ENCODE measurements at places on chromosomes 3 and 15.

- DNase-seq, result no peak
Measured at GRCh38 chr15:59329570-59330350, 42.9 kb downstream of the MYO1E start.

DNA sequence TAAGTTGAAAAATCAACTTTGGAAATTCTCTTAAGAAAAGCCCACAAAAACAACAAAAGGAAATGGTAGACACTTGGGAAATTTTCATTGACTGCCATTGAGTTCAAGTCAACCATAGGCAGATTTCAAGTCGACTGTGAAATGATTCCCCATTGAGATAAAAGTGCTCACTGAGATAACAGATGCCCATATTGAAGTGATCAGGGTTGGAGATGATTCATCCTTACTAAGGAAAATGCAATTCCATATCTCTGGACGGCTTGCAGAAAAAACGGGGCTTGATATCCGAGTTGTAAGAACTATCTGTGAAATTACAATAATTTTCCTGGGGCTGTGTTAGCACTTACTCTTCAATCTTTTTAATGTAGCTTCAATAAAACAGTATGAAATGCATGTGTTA lies 373.1 kb upstream of the THRB start:
- no peak for DNase-seq

GRCh38 chr3:12345141-12345561 lies 56.3 kb downstream of the PPARG start:
- DNase-seq, result no peak

GRCh38 chr15:70023064-70023768 lies 74.5 kb downstream of the TLE3 start:
- DNase-seq, result peak; percentile 49

DNA sequence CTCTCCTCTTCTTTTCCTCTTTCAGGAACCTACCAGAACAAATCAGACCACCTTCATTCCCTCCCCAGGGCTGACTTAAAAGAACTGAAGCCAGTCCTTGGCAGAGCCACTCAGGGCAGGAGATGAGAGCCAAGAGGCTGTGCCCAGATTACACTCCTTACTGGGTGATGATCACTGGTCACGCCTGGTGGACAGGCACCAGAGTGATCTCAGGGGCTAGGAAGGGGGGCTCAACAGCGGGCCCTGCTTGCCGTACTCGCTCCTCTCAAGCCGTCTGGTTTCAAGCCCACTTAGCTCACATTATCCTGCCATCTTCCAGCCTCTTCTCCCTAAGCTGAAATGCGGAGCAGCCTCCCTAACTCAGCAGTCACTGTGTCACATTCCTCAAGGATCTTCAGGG lies 1.7 kb upstream of the FAH start:
- no peak for DNase-seq

DNA sequence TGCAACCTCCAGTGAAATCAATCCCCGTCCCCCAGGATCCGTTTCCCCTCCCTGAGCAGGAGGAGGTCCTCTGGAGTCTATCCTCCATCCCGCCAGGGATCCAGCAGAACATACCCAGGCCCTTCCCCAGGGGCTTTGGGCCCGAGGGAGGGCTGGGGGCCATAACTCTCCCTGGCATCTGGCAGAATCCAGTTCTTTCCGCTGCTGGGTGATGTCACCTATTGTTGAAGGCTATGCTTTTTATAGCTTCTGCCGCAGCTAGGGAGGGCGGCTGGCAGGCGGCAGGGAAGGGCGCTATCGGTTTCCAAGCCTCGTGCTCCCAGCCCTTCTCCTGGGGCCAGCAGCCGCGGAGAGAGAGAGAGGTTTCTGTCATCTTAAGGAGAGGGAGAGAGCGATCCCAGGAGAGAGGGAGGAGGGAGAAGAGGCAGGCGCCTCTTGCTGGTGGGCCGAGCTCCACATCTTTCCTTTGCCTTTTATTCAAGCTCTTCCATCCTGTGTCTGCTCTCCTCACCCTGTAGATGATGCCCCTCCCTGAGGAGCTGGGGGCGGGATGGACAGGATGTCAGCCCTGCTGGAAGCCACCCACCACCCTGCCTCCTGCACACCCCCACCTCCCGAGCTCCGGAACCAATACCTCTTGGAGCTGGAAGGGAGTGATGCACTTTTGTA lies 120.1 kb downstream of the ANP32A start:
- DNase-seq, result no peak

GRCh38 chr3:16249336-16249735 lies 15.4 kb downstream of the DPH3 start:
- no peak for DNase-seq

GRCh38 chr3:190017521-190018288 lies 103.0 kb downstream of the P3H2 start:
- no peak for DNase-seq

DNA sequence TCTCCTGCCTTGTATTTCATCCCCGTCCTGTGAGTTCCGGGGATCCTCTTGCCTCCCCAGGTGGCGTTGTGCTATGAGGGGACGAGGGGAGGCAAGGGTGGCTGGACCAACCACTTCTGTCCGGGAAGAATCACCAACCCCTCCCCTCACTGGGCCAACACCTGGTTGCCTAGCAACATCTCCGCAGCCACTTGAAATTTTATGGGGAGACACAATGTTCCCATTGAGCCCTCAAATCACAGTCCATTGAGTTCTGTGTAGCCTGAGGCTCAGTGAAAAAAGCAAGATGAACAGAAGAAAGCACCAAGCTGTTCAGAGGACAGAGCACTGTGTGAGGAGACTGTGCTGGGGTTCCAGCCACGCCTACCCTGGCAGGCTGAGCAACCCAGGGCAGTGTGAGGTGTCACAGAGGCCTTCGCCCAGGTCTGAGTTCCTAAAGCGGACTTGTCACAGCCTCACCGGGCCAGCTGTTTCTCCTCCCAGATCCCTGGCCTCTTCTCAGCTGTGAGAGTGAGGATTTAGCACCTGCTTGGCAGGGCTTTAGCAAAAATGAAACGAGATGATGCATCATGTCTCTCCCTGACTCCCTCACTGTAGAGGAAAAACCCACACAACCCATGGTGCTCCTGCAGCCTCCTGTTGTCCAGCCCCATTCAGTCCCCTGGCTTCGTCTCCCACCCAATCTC lies 76.8 kb downstream of the ATP2B2 start:
- no peak for DNase-seq

DNA sequence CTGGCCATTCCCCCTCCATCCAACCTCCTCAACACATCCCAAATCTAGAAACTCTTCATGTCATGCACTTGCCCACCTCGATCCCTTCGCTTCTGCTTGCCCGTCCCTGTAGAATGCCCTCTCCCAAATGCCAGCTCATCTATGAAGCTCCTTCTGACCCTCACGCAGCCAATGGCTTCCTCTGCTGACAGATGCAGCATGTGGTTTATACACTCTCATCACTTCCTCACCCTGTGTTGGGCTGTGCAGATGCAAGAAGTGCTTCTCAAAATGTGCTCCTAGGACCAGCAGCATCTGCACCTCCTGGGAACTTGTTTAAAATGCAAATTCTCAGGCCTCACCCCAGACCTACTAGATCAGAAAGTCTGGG lies 51.7 kb downstream of the SEMA5B start:
- DNase-seq, result no peak
